Fibroblast of skin of right quadriceps (primary cell): ENCODE measurements at places on chromosomes 2 and 18.

GRCh38 chr18:78782951-78783563 is 196.6 kb upstream of the SALL3 start:
- no peak for DNase-seq

- no peak for DNase-seq
Observed at GRCh38 chr2:166434491-166434890, 58.7 kb upstream of the SCN9A start.

DNA sequence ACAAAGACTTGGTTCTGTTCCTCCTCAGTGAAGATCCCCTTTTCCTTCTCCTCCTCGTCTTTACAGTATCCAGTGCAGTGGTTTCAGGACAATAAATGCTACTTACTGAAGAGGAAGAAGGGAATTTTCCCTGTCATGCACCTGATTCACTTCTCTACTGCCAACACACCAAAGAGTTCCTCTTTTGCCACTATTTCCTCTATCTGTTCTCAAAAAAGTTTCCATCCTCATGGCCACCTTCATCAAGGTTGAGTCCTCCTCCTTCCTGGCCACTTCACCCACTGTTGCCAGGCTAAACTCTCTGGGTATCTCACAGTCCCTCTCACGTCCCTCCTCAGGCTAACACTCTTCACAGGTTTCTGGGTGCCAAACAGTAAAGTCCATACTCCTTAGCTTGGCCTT is 41.7 kb downstream of the PLEKHM3 start:
- no peak for DNase-seq

DNA sequence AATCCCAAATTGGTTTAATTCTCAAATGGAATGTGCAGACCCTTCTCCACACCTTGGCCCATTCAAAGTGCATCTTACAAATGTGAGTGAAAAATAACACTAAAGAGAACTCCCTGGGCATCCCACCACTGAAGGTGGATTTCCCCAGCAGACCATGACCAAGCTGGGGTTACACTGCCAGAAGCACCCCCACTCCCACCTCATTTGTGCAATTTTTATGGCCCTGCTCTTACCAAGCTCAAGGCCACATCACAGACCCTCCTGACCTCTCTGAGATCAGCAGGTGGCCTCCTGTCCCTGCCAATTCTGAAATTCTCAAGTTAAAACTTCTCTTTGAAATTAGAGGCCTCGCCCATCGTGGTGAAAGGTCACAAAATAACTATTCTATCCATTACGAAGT is 21.6 kb downstream of the SIGLEC15 start:
- no peak for DNase-seq

DNA sequence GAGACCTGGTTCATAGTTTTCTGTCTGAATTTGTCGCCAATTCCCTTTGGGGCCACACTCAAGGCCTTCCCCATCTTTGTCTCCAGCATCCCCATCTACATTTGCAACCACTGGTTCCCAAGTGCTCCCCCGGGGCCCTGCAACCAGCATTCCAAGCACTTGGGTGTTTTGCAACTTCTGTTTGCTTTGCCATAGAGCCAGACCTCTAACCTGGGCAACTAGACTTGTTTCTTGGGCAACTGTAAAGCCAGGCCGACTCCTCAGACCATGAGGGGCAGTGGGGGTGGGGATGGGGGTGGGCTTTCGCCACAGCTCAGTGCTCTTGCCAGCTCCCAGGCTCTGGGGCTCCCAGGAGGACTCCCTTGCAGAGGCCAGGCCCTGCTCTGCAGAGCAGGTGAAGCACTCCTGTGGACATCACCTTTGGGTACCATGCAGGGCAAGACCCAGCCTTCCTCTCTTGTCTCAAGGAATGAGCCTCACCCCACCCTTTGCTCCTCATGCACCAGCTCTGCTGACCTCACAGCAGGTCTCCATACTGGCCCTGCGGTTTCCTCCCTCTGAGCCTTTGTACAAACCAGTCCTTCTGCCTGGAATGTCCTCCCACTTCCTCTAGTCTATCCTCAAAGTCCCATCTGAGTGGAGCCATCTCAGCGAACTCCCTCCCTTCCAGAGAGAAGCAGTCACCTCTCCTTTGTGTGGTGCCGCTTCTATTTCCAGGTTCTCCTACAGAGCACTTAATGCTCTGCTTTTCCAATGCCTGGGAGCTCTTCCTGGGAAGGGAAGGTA is 126.7 kb upstream of the MYCN start:
- DNase-seq: no peak

DNA sequence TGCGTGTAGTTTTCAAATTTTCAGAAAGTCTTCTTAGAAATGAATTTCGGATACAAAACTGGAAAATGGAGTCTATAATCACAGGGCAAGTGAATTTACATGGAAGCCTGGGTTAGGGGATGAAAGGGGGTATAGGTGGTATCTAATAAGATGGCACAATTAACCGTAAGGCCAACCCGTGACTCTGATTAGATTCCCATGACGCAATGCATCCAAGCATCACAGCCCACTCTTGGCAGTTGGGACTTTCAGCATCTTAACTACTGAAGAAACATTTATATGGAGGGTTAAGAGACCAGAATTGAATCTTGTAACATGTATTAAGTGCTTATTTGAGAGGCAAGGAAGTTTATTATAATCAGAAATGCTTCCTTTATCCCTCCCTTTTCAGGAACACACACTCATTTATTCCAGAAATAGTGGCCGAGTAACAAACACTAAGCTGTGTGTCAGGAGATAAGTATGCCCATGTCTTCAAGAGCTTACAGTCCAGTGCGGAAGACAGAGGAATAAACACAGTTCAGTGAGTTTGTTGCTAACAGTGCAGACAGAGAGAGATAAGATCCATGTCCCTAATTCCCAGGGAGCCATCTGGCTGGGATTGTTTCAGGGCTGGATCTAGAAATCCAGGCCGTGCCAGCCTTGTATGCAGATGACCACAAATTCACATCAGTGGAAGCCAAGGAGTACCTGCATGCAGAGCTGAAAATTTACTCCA is 151.2 kb downstream of the ANTXR1 start:
- peak; percentile 72 for DNase-seq

GRCh38 chr2:67917332-67918054 is 145.3 kb downstream of the C1D start:
- DNase-seq: peak; percentile 98

GRCh38 chr18:62721839-62722795 is 6.8 kb downstream of the PHLPP1 start:
- no peak for DNase-seq

DNA sequence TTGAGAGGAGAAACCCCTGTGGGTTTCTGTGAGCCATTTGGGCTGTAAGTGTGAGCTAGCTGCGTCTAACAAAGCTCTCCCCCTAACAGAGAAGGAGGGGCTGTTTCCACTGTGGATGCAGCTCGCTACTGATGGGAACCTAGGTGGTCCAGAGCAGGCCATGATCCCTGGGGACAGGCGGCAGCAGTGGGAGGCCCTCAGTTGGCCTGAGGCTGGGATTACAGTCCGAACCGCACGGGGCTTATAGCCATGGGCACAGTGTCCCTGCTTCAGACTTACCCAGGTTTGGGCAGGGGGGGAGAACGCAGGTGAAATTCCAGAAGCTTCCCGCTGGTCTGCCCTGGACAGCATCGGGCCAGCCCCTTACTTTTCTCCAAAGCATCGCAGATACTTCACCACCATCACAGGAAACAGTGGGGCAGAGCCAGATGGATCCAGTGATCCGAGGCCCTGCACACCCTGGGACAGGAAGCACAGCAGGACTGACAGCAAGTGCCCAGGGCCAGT is 139.4 kb downstream of the SEPTIN10 start:
- DNase-seq: no peak
